Chondrocyte (in vitro differentiated cells): ENCODE measurements at places on chromosomes 2 and 18.

GRCh38 chr2:211390536-211391188, 834.3 kb downstream of the CPS1 start:
- no peak for DNase-seq

DNA sequence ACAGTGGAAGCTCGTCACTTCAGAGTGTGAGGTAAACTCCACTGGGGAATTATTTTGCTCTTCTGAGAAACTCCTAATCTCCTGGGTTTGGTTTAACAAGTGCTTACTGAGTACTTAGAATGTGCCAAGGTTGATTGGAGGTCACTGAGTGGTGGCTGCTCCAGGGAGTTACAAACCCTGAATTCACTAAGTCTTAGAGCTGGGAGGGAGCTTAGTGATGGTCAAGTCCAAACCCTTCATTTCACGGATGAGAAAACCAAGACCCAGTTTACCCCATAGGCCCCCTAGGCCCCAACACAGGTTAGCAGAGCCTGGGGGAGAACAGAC, 52.0 kb downstream of the SLC4A5 start:
- DNase-seq: no peak

GRCh38 chr2:227450926-227451654, 20.9 kb upstream of the AGFG1 start:
- no peak for DNase-seq

- peak; percentile 79 for DNase-seq
These were observed 650.5 kb downstream of the GALR1 start for GRCh38 chr18:77899972-77900754.

DNA sequence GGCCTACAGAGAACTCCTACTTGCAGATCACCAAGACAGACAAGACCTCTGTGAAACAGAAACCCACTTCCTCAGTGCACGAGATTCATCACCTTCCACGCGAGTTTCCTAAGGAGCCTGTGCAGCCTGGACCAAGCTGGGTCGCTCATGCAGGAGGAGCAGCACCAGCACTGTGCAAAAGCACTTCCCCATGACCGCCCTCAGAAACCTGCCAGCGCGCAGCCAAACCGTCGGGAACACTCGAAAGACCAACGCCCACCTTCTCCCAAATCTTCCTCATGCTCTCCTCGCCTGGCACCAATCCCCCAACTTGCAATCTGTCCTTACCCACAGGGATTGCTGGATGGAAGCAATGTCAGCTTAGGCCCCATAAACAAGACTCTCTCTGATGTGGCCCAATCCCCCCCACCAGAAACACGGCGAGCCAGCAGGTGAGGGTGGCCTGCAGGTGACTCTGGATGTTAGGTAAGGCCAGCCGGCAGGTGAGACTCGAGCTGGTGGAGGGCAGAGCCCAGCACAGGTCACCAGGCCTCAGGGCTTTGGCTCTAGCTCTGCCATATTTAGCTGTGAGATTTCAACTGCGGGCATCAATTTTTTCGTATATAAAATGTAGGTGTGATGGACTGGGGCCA, 69.4 kb downstream of the PXDN start:
- no peak for DNase-seq

DNA sequence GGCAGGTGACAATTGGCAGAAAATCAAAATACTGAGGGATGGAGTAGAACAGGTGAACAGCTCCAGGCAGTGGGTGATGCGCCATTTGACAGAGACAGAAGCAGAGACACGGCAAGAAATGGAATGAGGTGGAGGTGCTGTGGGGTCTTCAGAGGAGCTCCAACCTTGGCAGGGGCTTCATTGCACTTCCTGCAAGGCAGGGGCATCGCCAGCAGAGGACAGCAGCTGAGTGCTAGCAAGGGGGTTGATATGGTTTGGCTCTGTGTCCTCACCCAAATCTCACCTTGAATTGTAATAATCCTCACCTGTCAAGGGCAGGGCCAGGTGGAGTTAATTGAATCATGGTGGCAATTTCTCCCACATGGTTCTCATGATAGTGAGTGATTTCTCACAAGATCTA, 42.8 kb downstream of the CCDC68 start:
- DNase-seq: no peak

DNA sequence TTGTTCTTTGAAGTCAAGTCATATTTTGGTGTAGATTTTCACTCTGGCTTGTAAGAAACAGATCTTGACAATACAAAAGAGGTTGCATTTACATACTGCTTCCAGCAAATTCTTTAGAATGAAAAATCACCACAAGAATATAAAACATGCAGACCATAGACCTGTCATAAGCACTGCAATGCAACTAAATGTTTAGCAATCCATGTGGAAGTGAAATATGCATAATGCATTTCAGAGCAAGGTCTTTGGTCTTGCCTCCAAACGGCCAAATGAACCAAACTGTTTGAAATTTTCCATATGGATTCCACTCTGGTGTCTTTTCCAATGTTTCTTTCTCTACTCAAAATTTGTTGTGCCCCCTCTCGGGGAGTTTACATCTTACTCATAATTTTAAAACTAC, 271.0 kb upstream of the CDH20 start:
- no peak for DNase-seq

- DNase-seq: no peak
These were observed 68.5 kb downstream of the CTIF start for GRCh38 chr18:48607056-48607984.

GRCh38 chr2:10956006-10956790, 44.5 kb downstream of the KCNF1 start:
- DNase-seq: peak; percentile 75

DNA sequence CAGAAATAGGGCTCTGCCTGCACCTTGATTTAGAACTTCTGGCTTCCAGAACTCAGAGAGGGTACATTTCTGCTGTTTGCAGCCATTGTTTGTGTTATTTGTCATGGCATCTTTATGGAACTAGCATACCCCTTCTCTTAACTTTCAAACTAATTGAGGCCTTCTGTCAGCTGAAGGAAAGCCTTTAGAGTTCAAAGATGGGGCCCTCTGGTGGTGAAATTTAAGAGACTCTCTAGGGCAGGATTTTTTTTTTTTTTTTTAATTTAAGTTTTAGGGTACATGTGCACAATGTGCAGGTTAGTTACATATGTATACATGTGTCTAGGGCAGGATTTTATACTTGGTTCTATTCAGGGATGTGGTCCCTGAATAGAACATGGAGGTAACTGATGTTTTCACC, 260.6 kb upstream of the LINC00305 start:
- no peak for DNase-seq
